ENCODE measurements at places on chromosomes 2 and 18.
A peak's percentile ranks its signal among the peaks of the same experiment; 100 is the strongest.

- DNase-seq: no peak
These were observed at the start of gene STAT4 for GRCh38 chr2:191150600-191151330. STAT4 (minus strand) TSS chr2:191150994; CDS start chr2:191148203, 2,791 bp downstream.

- DNase-seq: no peak
These were observed 71.0 kb downstream of the CWC22 start for GRCh38 chr2:179936141-179936540.

- peak; percentile 54 for DNase-seq
These were observed at the start of gene SH3YL1 for GRCh38 chr2:263774-264492. SH3YL1 (minus strand) TSS chr2:264032; CDS start chr2:263984, 48 bp downstream.

- DNase-seq: no peak
These were observed 42.3 kb upstream of the IGFBP5 start for GRCh38 chr2:216737676-216738075.

GRCh38 chr18:74434466-74434865 lies 22.6 kb downstream of the DIPK1C start:
- no peak for DNase-seq

GRCh38 chr18:63301434-63301833 lies 18.1 kb downstream of the BCL2 start:
- DNase-seq: no peak

DNA sequence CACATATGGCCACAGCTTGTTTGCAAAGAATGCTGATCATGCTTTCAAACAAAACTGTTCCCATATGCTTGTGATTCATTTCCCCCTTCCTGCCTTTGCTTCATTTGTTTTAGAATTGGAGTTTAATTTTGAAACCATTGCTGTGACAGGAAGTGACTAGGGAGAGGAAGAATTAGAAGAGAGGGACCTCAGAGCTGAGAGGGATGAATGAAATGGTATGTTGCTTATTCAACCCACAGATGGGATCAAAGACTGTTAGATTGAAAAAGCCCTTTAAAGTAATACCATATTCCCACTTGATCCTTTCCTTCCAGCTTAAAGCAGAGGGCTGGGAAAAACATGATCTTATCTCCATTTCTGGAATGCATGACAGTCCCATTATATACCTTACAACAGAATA lies 106.2 kb upstream of the RNF152 start:
- DNase-seq: no peak

DNA sequence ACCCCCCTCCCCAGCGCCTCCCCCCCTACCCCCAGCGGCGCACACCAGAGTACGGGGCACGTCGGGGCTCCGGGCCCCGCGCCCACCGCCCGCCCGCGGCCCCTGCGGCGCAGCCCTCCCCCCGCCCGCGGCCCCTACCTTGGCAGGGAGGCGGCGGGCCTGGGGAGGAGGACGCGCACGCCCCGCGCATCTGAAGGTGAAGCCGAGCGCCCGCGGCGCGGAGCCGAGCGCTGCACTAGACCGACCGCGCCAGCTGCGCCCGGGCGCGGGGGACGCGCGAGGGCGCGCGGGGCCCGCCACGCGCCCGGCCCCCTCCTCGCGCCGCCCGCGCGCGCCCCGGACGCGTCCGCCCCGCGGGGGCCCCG lies at the start of gene ZNF516:
Gene ZNF516, minus strand, starts transcription at position 237 of the 365 bp plus-strand sequence. CDS start 52,188 bp downstream, outside the sequence.
- no peak for DNase-seq

GRCh38 chr2:134124047-134124753 lies 129.7 kb upstream of the MGAT5 start:
- DNase-seq: no peak

GRCh38 chr2:128801576-128801975 lies 482.9 kb upstream of the HS6ST1 start:
- DNase-seq: peak; percentile 75

DNA sequence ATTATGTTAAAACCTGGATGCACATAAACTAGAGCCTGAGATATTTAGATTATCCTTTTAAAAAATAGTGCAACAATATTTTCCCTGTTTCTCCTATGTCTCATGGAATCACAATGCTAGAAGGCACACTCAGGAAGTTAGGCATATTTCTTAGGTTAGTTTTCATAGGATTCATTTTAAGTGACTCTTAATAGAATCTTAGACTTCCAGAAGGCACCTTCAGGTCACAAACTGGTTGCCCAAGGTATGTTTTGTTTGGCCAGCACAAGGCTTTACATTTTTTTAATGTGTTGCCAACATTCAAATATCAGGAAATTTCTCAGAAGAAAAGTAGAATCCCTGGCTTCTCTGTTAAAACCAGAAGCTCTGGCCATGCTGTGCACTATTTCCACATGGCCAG lies 129.3 kb downstream of the LNPK start:
- no peak for DNase-seq

DNA sequence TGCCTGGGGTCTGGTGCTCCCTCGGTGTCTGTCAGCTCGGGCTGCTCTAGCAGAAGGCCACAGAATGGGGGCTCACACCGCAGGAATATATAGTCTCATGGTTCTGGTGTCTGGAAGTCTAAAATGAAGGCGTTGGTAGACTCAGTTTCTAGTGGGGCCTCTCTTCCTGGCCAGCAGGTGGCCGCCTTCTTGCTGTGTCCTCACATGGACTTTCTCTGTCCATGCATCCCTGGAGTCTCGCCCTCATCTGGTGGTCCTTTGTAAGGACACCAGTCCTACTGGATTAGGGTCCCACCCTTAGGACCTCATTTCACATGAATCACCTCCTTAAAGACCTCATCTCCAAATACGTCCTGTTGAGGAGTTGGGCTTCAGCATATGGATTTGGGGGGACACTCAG lies 65.7 kb downstream of the RRM2 start:
- DNase-seq: no peak

- no peak for DNase-seq
These were observed 89.5 kb downstream of the MRPS9 start for GRCh38 chr2:105127289-105127915.

Measured in right hindlimb (tissue), 1 donor.